Epithelial cell of alveolus of lung (primary cell): ENCODE measurements at places on chromosomes 7 and 10. TPM values are rescaled to one million over a fixed set of nuclear protein-coding genes. Genes with fewer than 3 reads are reported as not detected.

The MLXIPL gene
- total RNA-seq, result 2.3 TPM in 1 of 2 replicates, not detected in the other

The PDK4 gene
- total RNA-seq, result 1.2 and 93.7 TPM in 2 replicates

The DYNC1I1 gene
- total RNA-seq, result 0.13 TPM in 1 of 2 replicates, not detected in the other

The MYO1G gene
- 0.13 and 0.56 TPM in 2 replicates for total RNA-seq

The TCF7L2 gene
- total RNA-seq, result 3.5 and 25.2 TPM in 2 replicates

The NOS3 gene
- 1.4 and 4.5 TPM in 2 replicates for total RNA-seq

The SEMA3E gene
- 0.88 and 2.1 TPM in 2 replicates for total RNA-seq

The TAS2R41 gene
- total RNA-seq, result not detected in 2 replicates

The HOXA7 gene
- 7.2 and 12.4 TPM in 2 replicates for total RNA-seq

The ZNF804B gene
- not detected in 2 replicates for total RNA-seq

The MUC12 gene
- 3.0 TPM in 1 of 2 replicates, not detected in the other for total RNA-seq

The HEPACAM2 gene
- not detected in 2 replicates for total RNA-seq

The C1QL3 gene
- total RNA-seq, result not detected in 2 replicates

The FKBP6 gene
- total RNA-seq, result not detected in 2 replicates
